ENCODE measurements at places on chromosomes 7 and 10.

GRCh38 chr7:107994421-107995030 lies 8.4 kb downstream of the LAMB1 start:
- no peak for DNase-seq

DNA sequence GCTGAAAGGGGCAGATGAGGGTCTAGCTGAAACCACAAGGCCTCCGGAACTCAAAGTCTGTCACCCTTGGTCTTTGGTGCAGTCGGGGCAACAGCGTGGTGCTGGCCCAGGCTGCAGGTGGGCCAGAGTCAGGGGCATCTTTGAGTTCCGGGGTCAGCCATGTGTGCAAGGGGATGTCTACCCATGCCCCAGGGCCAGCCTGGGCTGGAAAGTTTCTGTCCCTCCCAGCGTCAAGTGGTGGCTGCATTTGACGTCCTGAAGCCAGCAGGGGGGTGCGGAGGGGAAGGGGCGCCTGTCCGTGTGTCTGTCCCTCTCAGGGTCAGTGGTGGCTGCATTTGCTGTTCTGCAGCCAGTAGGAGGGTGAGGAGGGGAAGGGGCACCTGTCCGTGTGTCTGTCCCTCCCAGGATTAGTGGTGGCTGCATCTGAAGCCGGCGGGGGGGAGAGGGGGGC lies 638 bp downstream of the BRAT1 start:
- DNase-seq, result no peak

GRCh38 chr7:154427533-154427932 lies 375.3 kb downstream of the DPP6 start:
- no peak for DNase-seq

- DNase-seq, result no peak
Observed at GRCh38 chr10:10850214-10850613, 167.5 kb upstream of the CELF2 start.

DNA sequence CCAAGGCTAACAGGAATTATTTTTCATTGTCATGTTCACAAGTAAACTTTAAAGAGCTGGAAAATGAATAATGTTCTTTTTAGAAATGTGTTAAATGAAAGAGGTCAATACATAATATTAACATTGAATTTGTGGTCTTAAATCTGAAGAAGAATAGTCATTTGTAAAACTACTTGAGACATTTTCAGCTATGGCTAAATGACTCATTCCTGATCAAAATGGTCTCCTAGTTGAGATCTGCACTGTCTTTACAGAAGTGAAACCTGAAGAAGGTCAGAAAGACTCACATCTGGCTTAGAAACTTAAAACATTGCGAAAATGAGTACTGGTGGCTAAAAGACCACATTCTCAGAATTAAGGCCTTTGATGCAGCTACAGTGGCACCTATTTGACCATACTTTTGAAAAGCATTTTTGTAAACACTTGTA lies 5.9 kb downstream of the PIK3CG start:
- no peak for DNase-seq

- DNase-seq, result no peak
Observed at GRCh38 chr7:11430841-11431240, 401.2 kb downstream of the THSD7A start.

GRCh38 chr10:112221545-112221944 lies 38.0 kb upstream of the GPAM start:
- DNase-seq, result no peak

GRCh38 chr7:80883154-80884025 lies 35.5 kb downstream of the SEMA3C start:
- DNase-seq, result no peak

Data from activated naive CD8-positive, alpha-beta T cell treated with anti-CD3 and anti-CD28 coated beads, Interleukin-2, amount 10 ng/mL, durations not matched to agents 7 days and 5 days (primary cell).